ENCODE measurements at places on chromosomes 5 and 9.
A peak's percentile ranks its signal among the peaks of the same experiment; 100 is the strongest.

DNA sequence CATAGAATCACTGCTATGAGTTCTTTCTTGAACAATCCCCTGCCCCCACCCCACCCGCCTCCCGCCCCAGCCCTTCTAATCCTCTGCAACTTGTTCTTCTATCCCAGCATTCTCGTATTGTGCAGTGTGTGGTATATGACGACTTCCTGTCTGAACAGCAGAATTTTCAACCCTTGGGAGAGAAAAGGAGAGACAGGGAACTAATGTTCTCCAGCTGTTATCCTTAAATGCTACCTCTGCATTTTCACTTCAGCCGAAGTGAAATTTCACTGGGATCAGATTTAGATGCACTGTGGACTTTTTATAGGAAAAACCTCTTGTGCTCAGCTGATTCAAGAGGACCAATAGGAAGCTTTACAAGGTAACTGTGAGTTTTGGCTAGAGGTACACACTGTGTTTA, 2.2 kb downstream of the FBXL7 start:
- DNase-seq, result peak; percentile 45

DNA sequence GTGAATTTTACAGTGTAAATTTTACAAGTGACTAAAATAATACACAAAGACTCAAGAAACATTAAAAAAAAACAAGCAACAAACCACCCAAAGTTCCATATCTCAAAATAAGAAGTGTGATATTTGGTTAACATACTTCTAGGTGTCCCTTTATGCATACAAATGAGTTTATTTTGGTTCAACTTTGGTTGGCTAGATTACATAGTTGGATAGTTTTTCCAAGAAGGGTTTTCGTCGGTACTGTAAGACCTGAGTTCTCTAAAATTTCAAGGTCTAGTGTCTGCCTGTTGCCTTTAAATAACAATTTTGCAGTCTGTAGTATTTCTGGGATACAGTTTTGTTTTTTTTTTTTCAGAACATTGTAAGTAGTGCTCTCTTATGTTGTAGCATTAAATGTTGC, 58.8 kb upstream of the JAK2 start:
- DNase-seq, result no peak

DNA sequence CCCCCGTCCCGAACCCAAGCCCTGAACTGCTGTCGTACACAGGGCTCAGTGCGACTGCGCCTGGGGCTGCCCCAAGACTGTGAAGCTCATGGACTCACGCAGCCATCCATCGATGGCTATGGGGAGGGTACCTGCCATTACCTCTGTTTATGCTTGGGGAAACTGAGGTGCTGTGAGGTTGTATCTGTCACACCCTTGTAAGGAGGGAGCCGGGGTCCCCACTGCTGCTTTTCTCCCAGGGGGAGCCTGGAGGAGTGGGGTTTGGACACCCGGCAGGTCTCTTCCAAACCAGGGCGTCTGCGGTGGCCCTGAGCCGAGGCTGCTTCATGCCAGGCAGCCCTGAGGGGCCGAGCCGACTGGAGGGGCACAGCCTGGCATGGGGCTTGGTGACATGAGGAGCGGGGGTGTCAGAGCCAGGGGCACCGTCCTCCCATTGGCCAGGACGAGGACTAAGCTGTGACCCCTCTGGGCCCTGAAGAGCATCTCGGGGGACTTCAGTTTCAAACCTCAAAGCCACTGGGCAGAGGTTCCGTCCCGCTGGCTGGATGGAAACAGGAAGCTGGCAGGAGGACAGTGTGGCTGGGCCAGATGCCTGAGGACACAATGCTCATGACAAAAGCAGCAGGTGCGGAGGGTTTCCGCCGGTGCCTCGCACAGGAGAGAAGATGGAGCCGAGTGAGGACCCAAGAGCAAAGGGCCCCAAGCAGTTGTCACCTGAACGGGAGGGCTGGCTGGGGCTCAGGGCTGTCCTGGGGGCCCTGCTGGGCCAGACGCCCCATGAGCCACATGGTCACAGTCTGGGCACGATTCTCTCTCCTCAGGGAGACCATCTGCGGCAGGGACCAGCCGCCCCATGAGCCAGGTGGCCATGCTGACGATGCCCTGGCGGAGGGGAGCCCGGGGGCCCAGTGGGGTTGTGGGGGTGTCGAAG, 54.4 kb upstream of the EXOC3 start:
- no peak for DNase-seq

- DNase-seq, result no peak
Observed at GRCh38 chr5:124908581-124909451, 162.4 kb upstream of the ZNF608 start.
